GM12865 (cell line): ENCODE measurements at places on chromosomes 5 and 9.
A peak's percentile ranks its signal among the peaks of the same experiment; 100 is the strongest.

DNA sequence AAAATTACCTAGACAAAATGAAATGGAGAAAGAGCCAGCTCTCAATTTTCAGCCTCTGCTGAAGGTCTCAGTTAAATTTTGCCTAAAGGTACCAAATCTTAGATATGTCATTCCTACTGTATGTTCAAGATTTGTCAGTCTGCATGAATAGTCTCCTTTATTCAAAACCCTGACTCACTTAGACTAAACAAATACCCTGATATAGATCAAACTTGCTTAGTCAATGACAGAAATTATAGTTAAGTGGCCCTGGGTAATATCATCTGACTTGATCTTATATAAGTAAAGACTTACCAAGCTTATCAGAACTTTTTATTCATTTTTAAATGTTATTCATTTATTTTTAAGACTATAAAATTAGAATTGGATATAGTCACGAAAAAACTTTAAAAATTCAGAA lies 12.2 kb downstream of the MEGF9 start:
- DNase-seq = no peak

DNA sequence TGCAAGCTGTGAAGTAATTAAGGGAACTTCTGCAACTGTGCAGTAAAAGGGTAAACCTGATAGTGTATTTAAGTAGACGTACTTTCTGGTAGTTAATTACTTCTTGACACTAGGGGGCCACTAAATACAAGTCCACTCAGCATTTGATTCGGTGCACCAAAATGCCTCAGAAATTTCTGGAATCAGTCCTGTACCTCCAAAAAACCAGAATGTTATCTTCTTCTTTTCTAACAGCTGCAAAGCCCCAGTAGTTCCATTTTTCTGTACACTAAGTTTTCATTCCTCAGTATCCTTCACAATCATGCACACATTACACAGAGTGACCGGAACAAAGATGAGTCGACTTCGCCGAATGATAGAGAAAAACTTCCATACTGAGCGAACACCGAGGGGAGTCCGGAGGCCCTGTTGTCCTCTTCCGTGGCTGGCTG lies 484 bp downstream of the GFM2 start:
- DNase-seq = no peak

- DNase-seq = no peak
Observed at GRCh38 chr5:50873595-50874277, 207.3 kb downstream of the PARP8 start.

GRCh38 chr5:178201927-178202235 lies 2.5 kb upstream of the HNRNPAB start:
- DNase-seq = no peak

DNA sequence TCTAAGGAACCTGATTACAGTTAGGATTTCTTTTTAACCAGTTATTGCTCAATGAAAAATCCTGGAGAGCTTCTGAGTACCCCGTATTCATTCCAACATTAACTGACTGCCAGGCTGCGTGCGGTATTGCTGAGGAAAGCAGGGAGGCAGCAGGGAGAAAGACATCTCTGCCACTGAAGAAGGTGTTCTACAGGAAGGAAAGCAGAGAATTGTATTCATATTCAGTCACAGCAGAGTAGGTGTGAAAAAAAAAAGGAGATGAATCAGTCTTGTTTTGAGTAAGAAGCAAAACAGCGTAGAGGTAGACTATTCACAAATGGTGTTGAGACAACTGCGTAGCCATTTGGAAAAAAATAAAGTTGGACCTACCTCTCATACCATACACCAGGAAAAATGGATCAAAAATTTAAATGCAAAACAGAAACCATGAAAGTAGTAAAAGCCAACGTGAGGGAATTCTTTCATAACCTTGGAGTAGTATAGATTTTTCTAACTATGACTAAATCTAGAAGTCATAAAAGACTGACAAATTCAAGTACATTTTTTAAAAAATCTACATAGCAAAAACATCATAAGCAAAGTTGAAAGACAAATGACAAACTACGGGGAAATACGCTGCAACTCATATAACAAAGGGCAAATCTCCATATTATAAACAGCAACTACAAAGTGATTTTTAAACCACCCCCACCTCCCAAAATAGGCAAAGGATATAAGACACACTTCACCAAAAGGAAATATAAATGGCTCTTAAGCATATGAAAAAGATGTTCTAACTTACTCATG lies 9.9 kb upstream of the NR4A3 start:
- peak; percentile 54 for DNase-seq

DNA sequence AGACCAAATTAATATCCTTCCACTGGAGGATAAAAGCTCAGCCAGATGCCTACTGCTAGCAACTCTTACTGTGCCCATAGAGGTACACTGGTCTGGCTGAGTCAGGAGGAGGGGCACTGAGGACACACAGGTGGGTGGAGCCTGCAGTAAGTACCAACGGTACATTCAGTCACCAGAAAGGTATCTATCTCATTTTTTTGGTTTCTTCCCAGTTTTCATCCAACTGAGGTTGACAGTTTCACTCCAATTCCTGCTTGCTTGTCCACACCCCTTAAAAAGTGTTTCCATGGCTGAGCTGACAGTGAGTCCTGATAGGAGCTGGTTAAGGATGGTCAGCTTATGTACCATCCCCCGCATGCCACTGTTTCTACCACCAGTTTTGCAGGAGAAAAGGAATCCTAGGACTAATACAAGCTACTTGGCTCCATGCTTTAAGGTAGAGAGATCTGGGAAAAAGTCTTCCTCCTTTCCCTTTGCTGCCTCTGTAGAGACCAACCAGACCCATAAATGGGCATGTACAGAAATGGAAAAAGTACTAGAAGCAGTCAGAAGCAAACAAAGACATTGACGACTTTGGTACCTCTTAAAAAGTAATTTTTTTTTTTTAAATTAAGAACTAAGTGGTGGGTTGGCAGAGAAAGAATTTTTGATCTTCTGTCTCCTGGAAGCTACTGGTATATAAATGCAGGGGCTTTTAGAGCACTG lies 3.2 kb downstream of the ELL2 start:
- peak; percentile 60 for DNase-seq

DNA sequence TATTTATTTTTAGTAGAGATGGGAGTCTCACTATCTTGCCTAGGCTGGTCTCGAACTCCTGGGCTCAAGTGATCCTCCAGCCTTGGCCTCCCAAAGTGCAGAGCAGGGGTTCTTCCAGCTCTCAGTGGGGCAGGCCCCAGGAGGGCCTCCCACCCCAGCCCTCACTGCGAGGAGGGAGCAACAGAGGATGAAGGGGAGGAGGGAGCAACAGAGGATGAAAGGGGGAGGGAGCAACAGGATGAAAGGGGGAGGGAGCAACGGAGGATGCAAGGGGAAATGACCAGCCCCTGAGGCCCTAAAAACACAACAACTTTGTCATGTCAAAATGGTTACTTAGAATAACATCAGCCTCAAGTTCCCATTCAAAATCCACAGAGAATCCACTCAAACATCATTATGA lies 10.0 kb downstream of the TRIM14 start:
- DNase-seq = peak; percentile 35

GRCh38 chr5:35773967-35774366 lies 82.7 kb upstream of the IL7R start:
- DNase-seq = no peak

- DNase-seq = no peak
Observed at GRCh38 chr5:61831736-61832135, 474.3 kb upstream of the KIF2A start.

GRCh38 chr9:6581253-6581652 lies 64.3 kb downstream of the GLDC start:
- DNase-seq = no peak

DNA sequence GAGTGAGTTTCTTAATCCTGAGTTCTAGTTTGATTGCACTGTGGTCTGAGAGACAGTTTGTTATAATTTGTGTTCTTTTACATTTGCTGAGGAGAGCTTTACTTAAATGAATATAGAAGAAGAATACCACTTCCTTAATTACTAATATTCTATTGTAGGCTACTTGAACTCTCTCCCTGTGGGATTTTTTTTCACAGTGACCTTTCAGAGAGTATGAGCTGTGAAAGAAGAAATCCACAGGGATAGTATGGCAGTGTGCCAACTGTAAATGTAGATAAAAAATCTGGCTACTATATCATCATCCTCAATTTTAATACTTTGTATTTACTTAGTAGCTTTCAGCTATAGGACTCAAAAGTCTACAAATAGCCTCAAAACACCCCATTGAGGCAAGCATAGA lies 67.3 kb downstream of the COMMD10 start:
- no peak for DNase-seq

GRCh38 chr5:143241892-143242291 lies 161.6 kb downstream of the NR3C1 start:
- DNase-seq = no peak

DNA sequence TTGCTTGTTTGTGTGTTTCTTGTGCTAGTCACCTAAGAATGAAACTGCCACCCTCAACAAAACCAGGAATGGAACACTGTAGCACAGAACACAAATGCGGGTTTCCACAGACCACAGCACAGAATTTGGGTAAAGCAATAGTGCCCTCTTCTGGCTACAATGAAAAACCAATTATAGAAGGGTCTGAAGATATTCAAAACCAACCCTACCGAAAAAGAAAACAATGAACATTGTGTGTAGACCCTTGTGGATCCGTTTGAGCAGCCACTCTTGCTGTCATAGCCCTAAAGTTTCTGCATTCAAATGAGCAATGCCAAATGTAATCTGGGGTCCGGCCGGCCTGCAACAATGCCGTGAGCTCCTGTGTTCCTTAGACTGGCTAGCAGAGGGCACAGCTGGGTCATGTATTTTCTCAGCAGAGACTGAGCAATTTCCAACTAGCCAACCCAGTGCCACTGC lies 8.3 kb upstream of the ENC1 start:
- peak; percentile 77 for DNase-seq

GRCh38 chr5:14593326-14594021 lies 11.9 kb downstream of the OTULINL start:
- DNase-seq = peak; percentile 57

DNA sequence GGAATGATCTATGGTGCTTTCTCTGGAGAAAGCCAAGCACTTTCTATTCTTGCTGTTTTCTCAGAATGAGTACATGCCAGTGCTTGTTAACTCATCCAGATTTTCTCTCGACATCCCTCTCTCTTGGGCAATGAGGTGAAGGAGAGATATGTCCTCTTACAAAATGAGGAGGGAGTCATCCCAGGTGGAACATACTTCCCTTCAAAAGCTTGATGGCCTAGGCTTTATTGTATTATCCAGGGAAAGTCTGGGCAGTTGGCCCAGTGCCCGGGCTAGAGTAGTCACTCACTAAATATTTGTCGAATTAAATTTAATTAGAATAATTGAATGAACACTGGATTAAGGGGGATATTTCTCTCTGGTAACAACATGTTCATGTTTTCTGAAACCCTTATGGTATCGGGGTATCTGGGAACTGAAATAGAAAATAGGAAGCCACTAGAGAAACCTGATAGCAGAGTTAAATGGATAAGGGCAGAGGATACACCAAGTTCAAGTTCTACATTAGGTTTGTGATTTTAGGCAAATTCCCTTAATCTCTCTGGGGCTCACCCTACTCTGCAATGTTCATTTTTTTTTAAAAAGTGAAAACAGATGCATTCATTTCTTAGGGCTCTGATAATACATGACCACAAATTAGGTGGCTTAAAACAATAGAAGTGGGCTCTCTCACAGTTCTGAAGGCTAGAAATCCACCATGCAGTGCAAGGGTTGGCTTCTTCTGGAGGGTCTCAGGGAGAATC lies 99.6 kb downstream of the LIFR start:
- no peak for DNase-seq

- no peak for DNase-seq
Observed at GRCh38 chr5:35924122-35924949, 14.1 kb downstream of the CAPSL start.

DNA sequence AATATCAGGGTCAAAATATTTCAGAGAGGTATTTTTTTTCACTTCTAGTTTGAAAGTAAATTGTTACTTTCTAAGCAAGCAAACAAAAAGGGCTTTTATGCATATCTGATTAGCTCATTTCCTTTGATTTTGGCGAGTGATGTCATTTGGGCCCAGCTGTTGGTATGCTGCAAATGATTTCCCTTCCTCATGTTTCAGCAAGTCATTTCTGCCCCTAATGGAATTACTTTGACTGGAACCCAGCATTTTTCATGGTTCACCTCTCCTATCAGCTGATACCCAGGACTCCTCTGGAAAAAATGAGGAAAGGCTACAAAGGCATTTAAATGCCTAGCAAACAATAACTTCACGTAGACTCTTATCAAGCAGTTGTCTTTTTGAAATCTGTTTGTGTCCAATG lies 500.6 kb downstream of the EBF1 start:
- DNase-seq = no peak

- peak; percentile 10 for DNase-seq
Observed at GRCh38 chr5:158430166-158430797, 571.3 kb upstream of the CLINT1 start.

DNA sequence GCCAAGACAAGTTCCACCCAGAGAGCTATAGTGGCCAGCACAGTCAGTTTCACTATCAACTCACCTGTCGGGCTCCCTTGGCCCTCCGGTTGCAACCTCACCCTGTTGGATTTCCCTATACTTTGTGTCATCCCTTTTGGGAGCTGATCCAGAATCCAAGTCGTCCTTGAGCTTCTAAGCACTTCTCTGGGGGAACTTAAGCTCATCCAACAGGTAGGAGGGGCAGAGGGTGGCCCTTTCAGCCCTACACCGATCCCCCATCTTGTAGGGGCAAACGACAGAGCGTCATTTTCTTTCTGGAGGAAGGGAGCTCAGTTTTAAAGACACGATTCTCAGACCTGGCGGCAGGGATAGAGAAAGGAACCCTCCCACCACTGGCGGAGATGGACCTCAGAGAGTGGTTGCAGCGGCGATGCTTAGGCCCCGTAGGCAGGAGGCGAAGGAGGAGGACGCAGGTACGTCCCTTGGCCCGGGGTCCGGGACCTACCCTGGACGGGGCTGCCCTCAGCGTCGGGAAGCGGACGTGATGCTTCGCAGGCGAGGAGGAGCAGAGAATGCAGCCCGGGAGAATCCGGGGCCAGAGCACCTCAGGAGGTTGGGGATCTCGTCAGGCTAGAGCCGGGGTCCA lies 519 bp downstream of the ZER1 start:
- peak; percentile 20 for DNase-seq

DNA sequence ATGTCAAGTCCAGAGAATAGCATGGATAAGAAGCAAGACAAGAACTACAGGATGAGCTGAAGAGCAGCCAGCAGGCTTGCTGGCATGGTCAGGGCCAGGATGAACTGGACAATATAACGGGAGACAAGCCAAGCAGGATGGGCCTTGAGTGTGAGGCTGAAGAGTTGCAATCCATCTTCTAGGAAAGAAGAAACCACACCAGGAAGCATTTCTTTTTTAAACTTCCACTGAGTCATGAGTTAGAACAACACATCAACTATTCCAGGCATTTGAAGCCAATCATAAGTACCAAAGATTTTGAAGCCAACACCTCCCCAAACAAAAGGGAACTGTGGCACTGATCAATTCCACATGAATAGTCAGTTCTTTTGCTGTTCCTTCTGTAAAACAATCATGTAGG lies 27.3 kb downstream of the SLC31A2 start:
- no peak for DNase-seq

GRCh38 chr5:9892696-9893095 lies 262.5 kb upstream of the TAS2R1 start:
- DNase-seq = no peak

GRCh38 chr9:134619983-134620661 lies 21.5 kb upstream of the COL5A1 start:
- no peak for DNase-seq
